ENCODE measurements at places on chromosomes 16 and 17.

DNA sequence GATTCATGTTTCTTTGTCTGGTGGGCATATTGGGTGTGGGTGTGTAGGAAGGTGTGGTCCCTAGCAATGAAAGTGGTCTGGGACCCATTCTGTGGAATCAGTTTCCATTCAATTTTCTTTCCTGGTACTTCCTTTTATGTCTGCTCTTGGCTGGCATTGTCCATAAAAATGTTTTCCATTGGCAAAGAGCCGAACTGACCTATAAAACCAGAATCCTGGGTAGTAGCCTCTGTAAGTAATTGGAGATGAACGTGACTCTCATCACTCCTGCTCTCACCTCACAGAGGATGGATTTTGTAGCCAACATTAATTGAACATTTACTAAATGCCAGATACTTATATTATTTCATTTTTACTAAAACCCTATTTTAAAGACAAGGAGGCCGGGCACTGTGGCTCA is 66.5 kb upstream of the IRX3 start:
- DNase-seq: no peak

GRCh38 chr17:34527136-34527907 is 52.1 kb upstream of the TMEM132E start:
- no peak for DNase-seq

- DNase-seq: no peak
These were observed 145.8 kb upstream of the CDH5 start for GRCh38 chr16:66220702-66221101.

- peak; percentile 18 for DNase-seq
These were observed at the start of gene IGFBP4 for GRCh38 chr17:40443196-40443987. TSS of gene IGFBP4 (plus strand) at chr17:40443450. CDS start at chr17:40443736, 286 bp downstream.

GRCh38 chr16:87042551-87043230 is 274.5 kb downstream of the C16orf95 start:
- DNase-seq: no peak

GRCh38 chr16:1877804-1878203 is 5.8 kb upstream of the MEIOB start:
- no peak for DNase-seq

GRCh38 chr17:32763855-32764439 is 113.0 kb downstream of the MYO1D start:
- DNase-seq: no peak

DNA sequence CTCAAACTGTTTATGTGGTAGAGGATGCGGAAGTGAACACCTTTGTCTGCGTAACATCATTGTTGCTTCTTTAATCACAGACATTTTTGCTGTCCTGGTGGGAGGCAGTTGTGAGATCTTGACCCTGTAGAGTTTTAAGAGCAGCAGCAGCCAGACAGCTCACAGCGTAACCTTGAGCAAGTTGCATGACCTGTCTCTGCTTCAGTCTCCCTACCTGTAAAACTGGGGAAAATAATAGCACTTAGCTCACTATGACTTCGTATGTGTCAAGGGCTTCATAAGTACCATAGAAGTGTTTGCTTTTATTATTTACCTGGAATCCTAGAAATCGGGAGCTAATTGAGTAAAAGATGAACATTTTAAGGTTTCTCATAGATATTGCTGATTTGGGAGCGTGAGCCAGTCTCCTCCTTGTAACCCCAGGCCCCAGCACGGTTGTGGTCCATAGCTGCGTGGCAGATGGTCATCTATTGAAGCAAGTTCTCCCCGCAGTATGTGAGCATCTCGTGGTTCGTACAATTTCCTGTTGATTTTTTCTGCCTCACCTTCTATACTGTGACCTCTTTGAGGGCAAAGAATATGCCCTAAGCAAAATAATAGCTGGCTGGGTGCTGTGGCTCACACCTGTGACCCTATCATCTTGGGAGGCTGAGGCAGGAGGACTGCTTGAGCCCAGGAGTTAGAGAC is 34.4 kb downstream of the GPRC5B start:
- DNase-seq: no peak

GRCh38 chr16:9847146-9847545 is 335.1 kb downstream of the GRIN2A start:
- DNase-seq: no peak

GRCh38 chr17:35160354-35161201 is 13.0 kb downstream of the UNC45B start:
- DNase-seq: no peak

GRCh38 chr16:68396481-68396880 is 51.8 kb downstream of the SMPD3 start:
- DNase-seq: no peak

DNA sequence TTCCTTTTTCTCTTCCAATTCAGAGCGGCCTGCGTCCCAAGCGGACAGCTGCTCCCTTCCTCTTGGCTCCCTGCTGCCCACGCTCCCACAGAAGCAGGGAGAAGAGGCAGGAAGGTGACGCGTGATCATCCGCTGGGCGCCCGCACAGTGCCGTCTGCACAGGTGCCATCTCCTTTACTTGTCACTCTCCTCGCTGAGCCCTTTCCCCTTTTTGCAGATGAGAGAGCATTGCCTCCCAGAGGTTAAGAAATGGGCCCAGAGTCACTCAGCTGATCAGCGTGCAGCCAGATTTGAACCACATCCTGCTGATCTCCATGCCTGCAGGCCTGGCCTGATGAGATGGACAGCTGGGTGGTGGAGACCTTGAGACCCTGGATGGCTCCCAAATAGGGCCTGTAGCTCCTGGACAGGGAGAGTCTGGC is 299.8 kb downstream of the SEC14L1 start:
- no peak for DNase-seq

DNA sequence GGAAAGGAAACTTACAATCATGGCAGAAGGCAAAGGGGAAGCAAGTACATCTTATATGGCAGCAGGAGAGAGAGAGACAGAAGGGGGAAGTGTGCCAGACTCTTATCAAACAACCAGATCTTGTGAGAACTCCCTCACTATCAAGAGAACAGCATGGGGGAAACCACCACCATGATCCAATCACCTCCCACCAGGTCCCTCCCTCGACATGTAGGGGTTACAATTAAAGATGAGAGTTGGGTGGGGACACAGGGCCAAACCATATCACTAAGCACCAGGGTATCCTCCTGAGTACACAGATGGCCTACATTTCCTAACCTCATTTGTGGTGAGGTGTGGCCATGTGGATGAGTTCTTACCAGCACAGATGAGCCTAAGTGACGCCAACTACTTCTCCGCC is 348.6 kb upstream of the ZFHX3 start:
- DNase-seq: no peak

DNA sequence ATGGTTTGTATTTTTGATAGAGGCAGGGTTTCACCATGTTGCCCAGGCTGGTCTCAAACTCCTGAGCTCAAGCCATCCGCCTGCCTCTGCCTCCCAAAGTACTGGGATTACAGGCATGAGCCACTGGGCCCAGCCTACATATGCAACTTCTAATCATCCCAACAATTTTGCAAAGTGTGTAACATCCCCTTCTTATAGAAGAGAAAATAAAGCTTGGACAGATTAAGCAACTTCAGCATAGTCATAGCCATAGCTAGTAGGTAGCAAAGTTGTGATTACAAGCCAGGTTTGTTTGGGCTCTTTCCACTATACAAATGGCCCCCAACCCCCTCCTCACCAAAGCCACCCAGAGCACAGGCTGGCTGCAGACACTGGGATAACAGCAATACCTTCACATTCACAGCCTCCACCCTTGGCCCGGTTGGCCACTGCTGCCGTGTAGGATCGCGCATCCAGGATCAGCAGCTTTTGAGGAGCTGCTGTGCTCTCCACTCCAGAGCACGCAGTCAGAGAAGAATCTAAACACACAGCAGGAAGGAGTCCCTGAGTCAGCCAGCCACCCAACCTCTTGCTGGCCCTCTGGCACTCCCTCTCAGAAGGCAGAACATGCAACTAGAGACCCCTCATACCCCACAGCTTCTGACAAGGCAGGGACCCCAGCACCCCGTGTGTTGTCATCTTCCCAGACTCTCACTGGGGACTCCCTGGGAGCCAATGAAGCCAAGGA is 7.9 kb downstream of the MTMR4 start:
- DNase-seq: no peak

DNA sequence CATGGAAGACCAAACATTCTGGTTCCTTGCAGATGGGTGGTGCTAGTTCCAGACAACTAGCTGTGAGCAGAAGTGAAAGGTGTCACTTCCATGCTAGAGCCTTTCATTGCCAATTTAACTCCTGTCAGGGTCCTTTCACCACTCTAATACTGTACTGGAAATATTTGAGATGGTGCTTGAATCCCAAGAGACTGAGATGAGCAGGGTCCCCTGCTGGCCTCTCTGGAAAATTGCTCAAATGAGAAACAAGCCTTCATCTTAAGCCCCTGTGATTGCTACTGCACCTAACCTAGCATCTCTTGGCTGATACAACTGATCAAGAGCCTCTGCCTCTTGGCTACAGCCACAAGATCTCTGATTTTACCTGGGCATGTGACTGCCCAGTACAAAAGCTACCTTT is 7.4 kb upstream of the VAC14 start:
- DNase-seq: no peak

- DNase-seq: no peak
These were observed 7.1 kb downstream of the COPZ2 start for GRCh38 chr17:48030531-48030930.

DNA sequence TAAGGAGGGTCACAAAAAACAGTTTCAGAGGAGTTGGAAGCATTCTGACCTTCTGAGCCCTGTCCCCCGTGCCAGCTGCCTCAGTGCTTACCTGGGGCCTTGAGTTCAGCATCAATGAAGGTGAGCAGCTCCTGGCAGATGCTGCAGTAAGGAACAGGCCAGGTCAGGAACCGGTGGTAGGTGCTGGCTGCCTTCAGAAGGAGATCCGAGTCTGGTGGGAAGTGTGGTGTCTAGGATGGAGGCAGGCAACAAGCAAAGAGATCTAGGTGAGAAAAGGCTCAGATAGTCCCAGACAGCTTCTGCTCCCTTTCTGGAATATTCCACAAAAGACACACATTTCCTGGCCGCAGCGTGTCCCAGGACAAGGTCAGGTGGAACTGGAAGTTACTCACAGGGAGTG is 37.2 kb upstream of the PIK3R6 start:
- DNase-seq: no peak

DNA sequence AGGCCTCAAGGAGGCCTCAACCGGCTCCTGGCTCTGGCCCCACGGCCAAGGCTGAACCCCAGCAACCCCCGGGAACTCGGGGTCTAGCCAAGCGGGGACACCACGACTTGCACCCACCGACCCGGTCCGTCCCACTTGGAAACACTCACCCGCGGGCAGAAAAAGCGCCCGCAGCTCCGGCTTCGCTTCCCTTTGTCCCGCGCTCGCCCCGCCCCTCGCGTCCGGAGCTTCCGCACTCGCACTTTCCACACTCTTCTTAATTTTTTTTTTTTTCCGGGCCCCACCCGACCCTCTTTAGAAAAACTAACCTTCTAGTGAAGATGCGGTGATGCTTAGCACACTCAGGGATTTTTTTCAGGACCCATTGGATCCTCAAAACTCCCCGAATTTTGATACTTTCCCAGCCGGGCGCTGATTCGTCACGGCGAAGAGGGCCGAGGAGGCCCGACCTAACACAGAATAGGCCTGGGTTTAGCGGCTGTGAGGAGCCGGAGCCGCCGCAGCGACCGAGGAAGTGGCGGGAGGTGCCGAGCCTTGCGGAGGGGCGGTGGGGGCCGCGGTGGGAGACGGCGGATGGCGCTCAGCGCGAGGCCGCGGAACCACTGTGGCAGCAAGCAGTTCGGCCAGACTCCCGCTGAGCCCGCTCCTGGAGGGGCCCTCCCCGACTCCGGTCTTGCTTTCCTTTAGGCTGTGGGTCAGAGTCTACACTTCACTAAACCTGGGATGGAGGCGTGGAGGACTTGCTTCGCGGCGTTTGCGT is at the start of gene SMARCE1:
TSS of gene SMARCE1 (minus strand) at position 195 of the 760 bp plus-strand sequence. CDS start 2,016 bp downstream, outside the sequence.
- peak; percentile 43 for DNase-seq

DNA sequence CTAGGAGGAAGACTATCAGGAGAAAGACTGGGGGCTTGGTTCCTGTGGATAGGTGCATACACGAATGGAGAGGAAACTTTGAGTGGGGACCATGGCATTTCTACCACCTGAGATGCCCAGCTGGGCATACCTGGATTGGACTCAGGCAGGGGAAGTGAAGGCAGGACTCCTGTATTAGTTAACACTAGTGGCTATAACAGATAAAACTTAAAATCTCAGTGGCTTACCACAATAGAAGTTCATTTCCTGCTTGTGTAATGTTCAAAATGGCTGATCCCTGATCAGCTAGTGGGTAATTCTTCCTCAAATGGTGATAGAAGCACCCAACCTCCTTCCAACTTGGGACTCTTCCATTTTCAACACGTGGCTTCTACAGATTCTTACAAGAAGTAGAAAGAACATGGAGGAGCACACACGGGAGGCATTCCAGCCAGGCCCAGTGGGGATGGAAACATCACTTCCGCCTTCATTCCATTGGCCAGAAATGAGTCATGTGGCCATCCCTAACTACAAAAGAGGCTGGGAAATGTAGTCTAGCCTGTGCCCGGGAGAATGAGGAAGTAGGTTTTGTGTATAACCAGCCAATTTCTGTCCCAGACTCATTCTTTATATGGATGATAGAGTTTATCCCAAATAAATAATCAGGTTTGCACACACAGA is 112.1 kb downstream of the UTP18 start:
- DNase-seq: peak; percentile 67

DNA sequence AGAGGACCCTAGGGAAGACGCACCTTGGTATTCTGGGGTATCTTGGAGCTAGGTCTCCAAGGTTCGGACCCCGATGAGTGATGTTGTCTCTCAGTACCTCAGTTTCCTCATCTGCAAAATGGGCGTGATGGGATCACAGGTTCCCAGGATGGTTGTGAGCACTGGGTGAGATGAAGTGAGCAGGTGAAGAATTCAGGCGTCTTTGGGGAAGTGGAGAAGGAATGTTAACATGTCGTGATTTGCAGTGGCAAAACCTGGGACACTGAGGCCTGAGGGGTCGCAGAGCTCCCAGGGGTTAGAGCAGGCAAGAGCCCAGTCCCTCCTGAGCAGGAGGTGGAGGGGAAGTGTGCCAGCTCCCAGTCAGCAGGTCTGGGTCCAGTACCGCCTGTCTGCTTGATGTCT is 215.1 kb upstream of the GSE1 start:
- DNase-seq: no peak

DNA sequence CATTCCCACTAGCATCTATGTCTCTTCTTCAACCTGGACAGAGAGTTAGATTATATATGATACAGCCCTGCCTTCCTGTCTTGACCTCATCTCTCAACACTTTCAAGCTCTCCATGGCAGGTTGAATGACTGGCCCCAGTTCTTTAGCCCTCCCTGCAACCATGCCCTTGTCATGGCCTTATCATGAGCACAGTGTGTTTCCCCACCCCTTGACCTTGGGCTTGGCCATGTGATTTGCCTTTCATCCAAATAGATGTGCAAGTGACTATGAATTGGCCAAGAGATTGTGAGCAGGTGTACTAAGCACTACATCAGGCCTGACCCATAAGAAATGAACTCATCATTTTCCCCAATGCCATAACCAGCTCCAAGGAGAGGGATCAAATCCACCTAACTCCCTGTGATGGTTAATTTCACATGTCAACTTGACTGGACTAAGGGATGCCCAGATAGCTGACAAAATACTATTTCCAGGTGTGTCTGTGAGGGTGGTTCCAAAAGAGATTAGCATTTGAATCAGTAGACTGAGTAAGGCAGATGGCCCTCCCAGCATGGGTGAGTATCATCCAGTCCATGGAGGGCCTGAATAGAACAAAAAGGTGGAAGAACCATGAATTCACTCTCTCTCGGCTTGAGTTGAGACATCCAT is 97.4 kb downstream of the SLC39A11 start:
- DNase-seq: no peak

Data from GM12864 (cell line).